SJSA1 (cell line): ENCODE measurements at places on chromosomes 4 and X.
A peak's percentile ranks its signal among the peaks of the same experiment; 100 is the strongest.

DNA sequence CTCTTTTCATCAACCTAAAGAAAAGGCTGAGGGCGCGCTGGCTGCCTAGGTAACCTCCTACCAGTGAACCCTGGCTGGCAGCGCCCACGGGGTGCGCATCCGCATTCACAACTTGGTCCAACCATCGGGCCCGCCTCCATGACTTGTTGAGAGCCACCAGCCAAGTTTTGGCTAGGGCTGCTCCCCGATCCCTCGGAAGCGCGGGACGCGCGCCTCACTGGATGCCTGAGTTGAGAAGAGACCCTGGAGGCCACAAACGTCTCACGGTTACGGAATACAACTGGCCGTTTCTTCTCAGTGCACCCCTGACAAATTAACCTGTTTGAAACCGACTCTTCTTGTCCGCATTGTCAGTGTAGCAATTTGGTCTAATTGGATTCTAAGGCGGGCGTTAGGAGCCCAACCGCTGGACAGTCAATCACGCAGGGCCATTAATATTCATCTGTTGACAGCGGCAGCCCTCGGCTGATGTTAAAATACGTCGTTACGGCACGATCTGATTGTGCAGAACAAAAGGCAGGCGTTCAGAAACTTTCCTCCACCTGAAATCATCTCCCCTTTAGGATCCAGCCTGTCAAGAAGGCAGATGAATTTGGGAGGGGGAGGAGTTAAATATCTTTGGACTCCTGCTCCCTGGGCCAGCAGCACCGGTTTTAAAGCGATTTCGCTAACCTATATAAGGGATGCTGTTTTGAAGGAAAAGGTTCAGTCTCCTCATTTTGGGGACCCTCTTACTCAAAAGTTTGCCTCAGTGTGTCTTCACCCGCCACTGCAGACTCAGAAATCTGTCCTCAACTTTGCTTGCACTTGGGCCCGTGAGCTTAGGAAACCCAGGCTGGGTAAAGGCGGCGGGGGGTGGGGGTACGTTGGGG is 1.2 kb downstream of the GPC3 start:
- no peak for DNase-seq

DNA sequence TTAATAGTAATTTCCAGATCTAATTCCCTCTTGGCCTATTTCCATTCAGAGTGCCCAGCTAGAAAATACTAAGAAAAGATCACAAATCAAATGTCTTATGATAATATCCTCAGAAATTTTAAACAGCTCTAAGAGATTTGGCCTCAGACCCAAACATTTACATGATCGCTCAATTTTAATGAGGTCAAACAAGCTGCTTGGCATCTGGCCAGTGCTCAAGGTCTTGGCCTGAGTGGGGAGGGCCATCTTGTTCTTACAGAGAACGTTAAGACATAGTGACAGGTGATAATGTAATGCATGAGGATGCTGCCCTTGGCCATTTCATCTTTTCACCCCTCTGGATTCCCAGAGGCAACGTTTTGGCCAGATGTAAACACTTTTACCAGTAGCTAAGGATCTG is 159.2 kb upstream of the SLC7A11 start:
- DNase-seq = no peak

DNA sequence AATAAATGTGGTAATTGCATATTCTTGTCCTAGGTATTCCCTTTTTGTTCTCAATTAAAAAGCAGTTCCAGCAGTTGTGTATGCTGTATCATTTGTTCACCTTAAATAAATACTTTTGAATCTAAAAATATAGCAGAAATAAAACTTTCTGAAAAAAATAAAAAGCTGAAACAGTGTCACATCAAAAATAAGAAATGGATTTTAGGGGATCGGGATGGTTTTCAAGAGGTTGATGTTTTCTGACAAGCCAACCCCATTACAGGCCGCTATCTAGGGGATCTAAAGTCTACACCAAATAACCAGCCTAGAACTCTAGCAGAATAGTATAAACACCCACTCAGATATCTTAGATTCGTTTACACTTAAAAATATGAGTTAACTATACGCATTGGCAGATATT is 95.4 kb upstream of the MAML3 start:
- DNase-seq = peak; percentile 29

- no peak for DNase-seq
Measured at GRCh38 chr4:38188631-38189101, 228.5 kb downstream of the PTTG2 start.

- DNase-seq = no peak
Measured at GRCh38 chr4:2084316-2084715, 25.2 kb downstream of the NAT8L start.
